Glutamatergic neuron (in vitro differentiated cells): ENCODE measurements at places on chromosomes 7 and 10. TPM values are rescaled to one million over a fixed set of nuclear protein-coding genes. Genes with fewer than 3 reads are reported as not detected.
A peak's percentile ranks its signal among the peaks of the same experiment; 100 is the strongest.

DNA sequence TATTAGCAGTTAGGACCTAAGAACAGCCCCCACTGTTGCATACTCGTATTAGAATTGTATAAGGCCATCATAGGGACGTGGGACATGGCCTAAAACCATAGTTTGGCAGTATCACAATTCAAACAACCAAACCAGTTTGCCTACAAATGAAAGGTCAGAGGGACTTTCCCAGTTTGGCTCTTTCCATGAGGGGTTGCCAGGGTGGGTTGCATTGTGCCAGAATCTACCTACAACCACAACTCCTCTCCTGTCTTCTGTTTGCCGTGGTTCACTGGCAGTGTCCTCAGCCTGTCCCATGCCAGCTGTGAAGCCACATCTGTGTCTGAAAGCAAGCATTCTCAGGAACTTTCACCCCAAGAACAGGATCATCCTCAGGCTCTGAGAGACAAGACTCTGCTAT is 44.5 kb downstream of the PIK3AP1 start:
- DNase-seq: no peak

DNA sequence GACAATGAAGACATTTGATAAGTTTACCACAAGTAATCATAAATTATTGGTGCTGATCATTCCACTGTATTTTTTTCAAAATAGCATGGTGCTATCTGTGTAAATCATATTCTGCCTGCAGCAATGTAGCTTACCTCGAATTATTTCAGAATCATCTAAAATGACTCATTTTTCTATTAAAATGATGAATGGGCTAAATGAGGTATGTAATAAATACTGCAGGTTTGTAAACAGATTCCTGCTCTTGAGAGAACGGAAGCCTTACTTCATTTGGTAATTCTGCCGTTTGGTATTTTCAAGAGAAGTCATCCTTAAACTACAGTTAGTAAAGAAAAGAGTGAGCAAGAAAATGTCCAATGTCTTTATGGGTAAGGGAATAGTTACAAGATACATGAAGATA is 115.9 kb downstream of the CHCHD3 start:
- no peak for DNase-seq

DNA sequence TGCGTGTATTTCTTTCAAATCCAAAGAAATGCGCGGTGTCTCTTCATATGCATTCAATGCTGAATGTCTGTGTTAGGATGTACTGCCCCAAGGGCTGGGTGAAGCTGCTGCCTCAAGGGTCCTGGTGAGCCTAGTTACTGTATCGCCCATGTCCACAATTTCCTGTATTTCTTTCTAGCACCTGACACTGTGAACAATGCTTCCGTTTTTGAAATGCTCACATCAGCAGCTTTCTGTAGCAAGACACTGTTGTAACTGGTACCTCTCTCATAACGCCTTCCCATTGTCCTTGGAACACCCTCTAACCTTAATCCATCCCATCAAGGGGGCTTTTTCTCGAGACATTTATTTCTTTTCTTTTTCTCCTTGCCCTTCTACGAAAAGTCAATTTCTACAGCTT is 25.1 kb downstream of the NRP1 start:
- no peak for DNase-seq

- peak; percentile 77 for DNase-seq
These were observed 248.9 kb downstream of the COBL start for GRCh38 chr7:51067757-51068156.

GRCh38 chr10:133030781-133031180 is 56.9 kb upstream of the ADGRA1 start:
- DNase-seq: no peak

- no peak for DNase-seq
These were observed 84.1 kb upstream of the DLX6 start for GRCh38 chr7:96921231-96921630.

DNA sequence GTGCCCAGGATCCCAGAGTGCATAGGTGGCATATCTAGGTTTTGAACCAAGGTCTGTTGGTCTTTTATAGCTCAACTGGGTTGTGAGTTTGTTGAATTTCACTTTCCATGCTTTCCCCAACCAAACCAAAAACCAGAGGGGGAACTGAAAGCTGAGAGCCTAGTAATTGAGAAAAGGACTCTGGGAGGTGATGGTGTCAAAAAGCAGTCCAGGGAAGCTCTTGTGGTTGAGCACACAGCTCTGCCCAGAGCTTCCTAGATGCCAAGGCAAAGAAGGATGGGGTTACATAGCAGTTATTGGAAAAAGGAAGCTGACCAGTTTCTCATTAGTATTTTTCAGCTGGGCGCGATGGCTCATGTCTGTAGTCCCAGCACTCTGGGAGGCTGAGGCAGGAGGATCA is 9.9 kb downstream of the POR start:
- DNase-seq: no peak

- no peak for DNase-seq
These were observed 101.0 kb downstream of the SVIL start for GRCh38 chr10:29533696-29534285.

DNA sequence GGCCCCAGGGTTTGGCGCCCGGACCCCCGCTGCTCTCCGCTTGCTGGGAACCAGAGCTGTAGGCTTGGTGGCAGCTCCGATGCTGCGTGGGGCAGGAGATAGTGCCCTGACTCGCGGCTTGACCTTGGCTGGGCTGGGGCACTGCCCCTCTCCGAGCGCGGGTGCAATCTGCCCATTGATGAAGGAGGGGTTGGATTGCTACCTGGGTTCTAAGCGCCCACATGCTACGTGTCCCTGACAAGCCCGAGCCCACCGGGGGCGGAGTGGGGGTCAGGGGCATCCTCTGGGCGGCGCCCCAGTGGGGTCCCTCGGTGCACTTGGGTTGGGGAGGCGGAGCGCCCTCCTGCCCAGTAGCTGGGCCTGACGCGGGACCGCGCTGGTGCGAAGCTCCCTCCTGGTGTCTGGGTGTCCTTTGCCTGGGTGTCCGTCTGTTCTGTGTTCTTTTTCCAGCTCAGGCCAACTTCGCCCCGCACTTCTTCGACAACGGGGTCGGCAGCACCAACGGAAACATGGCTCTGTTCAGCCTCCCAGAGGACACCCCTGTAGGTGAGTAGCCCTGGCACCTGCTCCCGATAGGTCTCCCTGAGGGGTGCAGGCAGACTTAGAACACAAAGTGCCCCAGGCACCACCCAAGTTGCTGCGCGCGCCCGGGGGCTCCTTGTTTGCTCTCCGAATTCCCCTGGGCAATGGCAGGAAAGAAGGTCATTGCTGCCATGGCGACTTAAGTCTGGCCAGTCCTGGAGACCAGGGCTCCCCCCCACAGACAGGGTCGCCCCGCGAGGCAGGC is 900 bp downstream of the CDHR1 start:
- DNase-seq: no peak

DNA sequence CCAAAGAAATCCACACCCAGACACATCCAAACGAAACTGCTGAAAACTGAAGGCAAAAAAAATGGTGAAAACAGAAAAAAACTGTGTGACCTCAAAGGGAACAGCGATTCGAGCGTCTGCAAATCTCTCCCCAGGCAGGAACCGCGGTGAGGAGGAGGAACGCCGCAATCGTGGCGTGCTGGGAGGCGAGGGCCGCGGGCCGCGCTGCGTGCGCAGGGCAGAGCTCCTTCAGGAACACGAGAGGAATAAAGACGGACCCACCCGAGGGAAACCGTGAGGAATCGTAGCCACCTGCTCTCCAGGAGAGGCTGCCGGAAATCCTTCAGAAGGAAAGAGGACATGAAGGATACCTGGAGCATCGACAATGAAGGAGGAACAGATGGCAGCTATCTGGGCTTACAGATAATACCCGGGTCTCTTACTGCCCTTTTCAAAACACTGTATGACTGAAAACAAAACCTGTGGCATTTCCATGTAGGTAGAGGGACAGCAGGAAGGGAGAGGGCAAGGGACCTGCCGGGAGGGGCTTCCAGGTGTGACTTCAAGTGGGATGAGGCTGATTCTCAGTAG is 266.0 kb downstream of the MAD1L1 start:
- DNase-seq: peak; percentile 8

Gene PON3
- total RNA-seq: not detected

Gene FZD8
- 8.9 TPM for total RNA-seq

Gene GBF1
- 71.6 TPM for total RNA-seq

Gene CALML3
- not detected for total RNA-seq

Gene GIGYF1
- total RNA-seq: 79.6 TPM
